ENCODE measurements at places on chromosomes 6 and 20.
A peak's percentile ranks its signal among the peaks of the same experiment; 100 is the strongest.

DNA sequence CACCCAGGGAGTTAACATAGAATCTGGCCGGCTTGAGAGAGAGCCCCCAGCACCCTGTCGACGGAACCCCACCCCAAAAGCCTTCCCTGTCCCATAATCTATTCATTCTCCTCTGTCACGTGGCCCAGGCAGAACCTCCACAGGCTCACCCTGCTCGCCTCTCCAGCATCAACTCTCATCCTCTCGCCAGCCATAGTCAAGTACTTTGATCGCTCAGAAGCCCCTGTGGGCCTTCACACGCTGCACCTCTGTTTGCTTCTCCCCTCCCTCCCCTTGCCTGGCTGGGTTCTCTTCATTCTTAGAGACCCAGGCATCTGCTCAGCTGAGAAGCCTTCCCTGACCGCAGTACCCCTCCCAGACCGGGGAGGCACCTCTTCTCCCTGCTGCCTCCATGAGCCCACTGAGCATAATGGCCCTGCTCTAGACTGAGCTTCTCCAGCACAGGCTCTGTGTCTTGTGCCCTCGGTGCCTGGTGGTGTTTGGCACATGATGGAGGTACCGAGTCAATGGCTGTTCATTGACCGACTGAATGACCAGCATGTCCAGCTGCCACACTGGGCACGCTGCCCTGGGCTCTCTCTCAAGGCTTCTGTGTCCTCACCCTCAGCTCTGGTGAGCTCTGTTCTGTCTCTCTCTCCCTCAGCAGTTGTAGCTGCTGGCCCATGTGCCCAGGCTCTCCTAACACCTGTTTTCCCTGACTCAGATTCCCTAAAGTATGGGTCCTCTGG lies 33.7 kb downstream of the PKIG start:
- no peak for DNase-seq

- DNase-seq: no peak
These were observed 194.2 kb downstream of the PRL start for GRCh38 chr6:22102671-22103070.

GRCh38 chr6:137728386-137729349 lies 138.4 kb upstream of the TNFAIP3 start:
- DNase-seq: no peak

DNA sequence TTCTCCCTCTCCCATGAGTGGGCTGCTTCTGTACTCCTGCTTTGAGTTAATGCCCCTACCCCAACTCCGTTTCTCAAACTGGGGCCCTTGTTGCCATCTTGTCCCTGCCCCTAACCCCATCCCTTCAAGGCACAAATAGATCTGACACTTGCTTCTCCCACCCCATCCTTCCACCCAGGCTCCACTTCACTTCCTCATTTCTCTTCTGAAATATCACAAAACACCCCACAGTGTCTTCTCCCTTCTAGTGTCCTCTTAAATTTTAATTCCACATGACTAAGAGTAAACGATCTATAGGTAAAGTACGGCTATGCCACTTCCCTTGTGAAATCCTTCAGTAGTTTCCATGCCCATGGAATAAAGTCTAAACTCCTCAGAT lies 571.6 kb upstream of the NOX3 start:
- DNase-seq: no peak

DNA sequence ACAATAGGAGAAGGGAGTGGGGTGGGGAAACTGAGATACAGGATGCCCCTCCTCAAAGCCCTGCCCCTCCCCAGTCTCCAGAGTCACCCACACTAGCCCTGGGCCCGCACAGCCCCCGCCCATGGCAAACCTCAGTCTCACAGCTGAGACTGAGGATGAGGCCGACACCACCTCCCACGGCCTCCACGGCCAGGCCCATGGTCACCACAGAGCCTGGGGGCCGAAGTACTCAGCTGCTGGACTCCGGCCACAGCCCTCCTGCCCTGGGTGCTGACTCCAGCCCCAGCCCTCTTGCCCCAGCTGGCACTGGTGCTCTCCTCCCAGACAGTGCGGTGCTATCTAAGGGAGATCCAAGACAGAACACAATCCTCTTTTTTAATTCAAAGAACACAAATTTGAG lies 176.1 kb downstream of the TTLL2 start:
- DNase-seq: no peak

DNA sequence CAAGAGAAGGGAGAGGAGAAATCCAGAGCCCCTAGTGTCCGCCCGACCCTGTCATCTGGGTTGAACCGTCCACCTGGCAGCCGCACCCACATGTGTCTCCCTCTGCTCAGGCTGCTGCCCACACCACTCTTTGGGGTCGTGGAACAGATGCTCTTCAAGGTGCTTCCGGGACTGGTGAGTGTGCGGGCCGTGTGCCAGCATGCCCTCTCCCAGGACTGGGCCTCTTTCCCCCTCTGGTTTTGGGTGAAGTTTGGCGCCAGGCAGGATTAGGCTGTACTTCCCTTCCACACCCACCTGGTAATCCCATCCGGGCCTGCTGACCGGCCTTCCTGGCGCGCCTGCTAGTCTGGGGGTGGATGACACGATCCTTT lies 7.9 kb downstream of the BPIFB3 start:
- no peak for DNase-seq

GRCh38 chr20:63330084-63330760 lies 30.9 kb downstream of the CHRNA4 start:
- DNase-seq: peak; percentile 58

DNA sequence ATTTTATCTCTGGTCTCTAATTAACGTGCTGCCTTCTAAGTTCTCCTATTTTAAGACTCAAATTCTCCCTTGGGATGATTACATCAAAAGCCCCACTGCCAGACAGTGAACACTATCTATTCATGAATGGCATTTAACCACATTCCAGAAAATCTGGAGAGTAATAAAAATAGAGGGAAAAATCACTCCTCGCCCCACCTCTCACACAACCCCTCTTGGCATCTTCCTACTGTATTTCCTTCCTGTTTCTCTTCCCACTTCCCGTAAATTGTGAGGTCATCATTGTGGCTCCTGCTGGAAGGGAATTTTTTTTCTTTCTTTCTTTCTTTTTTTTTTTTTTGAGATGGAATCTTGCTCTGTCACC lies 31.5 kb downstream of the RAB44 start:
- DNase-seq: no peak
